AG20443 (cell line): ENCODE measurements at places on chromosomes 3 and 15.

DNA sequence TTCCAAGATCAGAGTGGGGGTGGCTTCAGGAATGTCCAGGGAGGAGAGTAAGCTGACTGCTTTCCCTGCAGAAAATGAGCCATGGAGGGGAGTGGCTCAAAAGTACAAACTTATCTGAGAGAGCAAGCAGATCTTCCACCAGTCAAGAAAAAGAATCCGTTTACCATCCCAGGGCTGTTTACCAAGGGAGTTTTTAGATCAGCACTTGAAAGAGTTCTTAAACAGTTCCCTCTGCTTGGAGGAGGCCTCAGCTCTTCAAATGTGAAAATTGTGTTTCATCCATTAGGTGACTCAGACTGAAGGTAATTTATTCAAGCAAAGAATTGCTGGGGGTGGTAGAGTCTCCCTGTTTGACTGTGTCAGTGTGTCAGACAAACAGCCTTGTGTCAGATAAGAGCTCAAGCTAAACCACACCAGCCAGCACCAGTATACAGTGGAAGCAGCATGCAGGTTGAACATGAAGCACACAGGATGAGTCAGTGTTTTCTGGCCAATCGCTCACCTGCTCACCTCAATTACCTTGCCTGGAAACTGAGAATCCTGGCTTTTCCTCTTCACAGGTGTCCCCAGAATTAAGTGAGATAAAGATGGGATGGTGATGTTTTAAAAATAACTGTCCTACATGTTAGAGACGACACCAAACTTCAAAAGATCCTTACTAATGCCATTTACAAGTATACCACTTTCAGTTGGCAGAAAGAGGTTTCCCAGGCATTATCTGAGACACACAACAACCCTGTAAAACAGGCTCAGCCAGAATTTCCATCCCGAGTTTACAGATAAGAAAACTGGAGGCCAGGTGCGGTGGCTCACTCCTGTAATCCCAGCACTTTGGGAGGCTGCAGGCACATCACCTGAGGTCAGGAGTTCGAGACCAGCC lies 21.7 kb downstream of the SH3BP5 start:
- peak; percentile 74 for DNase-seq

DNA sequence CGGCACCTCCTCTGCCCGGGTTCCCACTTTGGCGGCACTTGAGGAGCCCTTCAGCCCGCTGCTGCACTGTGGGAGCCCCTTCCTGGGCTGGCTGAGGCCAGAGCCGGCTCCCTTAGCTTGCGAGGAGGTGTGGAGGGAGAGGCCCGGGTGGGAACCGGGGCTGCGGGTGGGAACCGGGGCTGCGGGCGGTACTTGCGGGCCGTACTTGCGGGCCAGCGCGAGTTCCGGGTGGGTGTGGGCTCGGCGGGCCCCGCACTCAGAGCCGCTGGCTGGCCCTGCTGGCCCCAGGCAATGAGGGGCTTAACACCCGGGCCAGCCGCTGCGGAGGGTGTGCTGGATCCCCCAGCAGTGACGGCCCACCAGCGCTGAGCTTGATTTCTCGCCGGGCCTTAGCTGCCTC lies 14.4 kb upstream of the DAPK2 start:
- DNase-seq: no peak

DNA sequence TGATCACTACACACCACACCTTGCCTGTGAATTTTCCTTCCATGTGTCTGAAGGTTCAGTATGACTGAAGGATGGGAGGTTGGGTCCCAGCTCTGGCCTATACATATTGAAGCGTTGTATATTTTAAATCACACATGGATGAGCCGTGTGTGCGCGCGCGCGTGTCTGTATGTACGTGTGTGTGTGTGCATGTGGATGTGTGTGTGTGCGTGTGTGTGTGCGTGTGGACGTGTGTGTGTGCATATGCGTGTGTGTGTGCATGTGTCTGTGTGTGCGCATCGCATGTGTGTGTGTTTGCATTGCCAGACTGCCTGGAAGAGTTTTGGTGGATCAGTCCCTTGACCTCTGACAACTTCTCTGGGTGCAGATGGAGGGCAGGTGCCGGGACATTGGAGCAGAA lies 45.7 kb downstream of the RPLP1 start:
- DNase-seq: no peak

GRCh38 chr3:59444294-59444671 lies 394.5 kb upstream of the CFAP20DC start:
- DNase-seq: no peak

DNA sequence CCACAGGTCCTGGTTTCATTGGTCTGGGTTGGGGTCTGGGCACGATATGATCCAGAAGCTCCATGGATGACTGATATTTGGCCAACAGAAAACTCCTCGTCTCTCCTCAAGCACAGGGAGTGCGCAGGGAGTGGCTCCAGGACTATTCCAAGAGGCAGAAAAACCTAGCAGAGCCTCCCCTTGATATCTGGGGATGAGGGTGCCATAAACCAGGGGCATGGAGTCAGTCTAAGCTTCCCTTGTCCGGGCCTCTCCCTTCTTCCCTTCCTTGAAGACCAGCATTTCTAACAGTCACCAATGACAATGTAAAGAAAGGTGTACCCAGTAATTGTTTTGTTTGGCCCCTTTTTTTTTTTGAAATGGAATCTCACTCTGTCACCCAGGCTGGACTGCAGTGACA lies 99.4 kb upstream of the HACD2 start:
- no peak for DNase-seq

DNA sequence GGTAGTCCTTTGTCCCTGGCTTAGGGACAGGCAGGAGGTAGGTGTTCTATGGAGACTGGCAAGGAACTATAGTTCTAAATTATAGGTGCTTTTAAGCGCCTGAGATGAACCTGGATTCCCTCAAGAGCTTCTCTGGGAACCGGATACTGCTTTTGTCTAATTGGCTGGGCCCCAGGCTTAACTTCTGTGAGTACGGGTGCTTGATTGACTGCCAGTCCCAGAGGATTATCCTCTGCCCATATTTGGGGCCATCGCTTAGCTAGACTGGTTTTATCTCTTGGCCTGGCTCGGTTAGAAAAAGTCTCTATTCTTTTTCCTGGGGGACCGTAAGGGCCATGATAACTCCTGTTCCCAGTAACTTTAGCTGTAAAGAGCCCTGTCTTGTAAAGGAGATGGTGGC lies 339.1 kb downstream of the KCNH8 start:
- DNase-seq: no peak

DNA sequence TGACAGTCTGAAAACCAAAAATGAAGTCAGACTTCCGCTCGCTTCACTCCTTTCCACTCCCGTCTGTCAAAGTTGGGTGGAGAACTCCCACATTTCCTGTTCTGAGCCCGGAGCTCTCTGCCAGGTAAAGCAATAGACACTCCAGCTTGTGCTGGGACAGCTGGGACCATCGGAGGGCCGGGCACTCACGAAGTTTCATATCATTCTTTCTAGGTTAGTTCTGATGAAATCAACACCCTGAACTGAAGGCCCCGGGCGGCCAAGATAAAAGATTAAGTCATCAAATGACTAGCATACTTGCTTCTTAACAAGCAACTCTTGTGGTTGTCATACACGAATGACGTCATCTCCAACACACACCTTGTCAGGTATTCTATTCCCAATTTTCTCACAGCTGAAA lies 42.1 kb downstream of the MAGI1 start:
- no peak for DNase-seq

GRCh38 chr3:101640256-101640655 lies 36.7 kb downstream of the ZBTB11 start:
- no peak for DNase-seq

DNA sequence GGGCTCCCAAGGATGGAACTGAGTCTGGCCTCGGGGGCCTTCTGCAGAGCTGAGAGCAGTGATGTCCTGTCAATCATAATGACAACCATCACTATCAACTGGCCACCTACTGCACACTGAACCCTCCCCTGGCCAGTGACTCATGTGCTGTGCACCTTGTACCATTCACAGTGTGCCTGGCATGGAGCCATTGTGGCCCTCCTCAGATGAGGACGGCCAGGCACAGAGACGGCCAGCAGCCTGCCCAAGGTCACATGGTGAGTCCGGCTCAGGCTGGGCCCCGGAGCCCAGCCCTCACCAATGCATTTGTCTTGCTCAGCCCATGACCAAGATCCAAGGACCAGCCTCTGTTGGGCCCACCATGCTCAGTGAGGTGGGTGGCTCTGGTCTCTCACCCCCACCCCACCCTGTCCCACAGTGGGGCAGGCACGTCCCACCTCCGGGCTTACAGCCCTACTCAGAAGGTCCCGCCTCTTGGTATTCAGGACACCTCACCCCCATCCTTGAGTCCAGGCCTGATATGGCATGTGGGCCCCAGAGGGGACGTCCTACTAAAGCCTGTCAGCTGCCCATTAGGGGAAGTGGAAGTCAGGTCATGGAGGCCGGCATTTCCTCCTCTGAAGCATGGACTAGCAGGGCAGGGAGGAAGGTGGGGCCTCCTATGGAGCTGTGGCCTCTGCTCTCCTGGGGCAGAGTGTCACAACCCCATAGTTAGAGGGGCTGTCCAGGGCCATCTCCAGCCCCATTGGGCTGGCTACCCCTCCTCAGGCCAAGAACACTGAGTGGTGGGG lies 35.9 kb upstream of the TMEM115 start:
- no peak for DNase-seq

GRCh38 chr3:136685882-136686281 lies 66.3 kb downstream of the STAG1 start:
- DNase-seq: no peak

GRCh38 chr3:172541945-172542488 lies 18.8 kb upstream of the TNFSF10 start:
- DNase-seq: no peak

DNA sequence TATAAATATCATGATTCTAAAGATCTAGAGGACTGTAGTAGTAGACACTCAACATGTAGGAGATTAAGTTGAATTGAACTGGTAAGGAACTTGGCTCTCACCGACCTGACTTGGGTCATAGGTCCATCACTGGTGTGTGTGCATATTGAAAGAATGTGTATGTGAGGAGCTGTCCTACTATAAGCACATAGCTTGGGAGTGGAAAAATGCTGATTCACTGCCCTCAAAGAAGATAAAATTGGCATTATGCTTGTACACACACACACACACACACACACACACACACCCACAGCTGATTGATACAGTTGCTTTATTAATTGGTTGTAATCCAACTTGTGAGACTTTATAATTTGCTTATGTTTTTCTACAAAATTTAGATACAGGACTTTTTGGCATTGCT lies 411.0 kb upstream of the NR2F2 start:
- no peak for DNase-seq

- DNase-seq: no peak
Observed at GRCh38 chr3:108500728-108501127, 9.7 kb downstream of the MYH15 start.

DNA sequence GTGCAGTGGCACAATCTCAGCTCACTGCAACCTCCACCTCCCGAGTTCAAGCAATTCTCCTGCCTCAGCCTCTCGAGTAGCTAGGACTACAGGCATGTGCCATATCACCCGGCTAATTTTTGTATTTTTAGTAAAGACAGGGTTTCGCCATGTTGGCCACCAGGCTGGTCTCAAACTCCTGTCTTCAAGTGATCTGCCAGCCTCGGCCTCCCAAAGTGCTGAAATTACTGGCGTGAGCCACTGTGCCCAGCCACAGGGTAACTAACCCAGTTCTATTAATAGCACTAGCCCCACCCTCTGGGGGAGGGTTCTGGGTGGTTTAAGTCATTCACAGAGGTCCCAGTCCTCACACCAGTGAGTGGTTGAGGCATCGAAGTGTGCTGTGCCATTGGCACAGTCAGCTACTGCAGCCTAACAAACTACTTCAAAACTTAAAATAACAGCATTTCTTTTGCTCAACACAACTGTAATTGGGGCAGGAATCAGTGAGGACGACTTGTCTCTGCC lies 44.0 kb downstream of the RHCG start:
- DNase-seq: no peak

GRCh38 chr3:112685420-112685819 lies 44.5 kb upstream of the CCDC80 start:
- peak; percentile 86 for DNase-seq

GRCh38 chr3:115325539-115325938 lies 178.5 kb upstream of the ZBTB20 start:
- DNase-seq: peak; percentile 37

- no peak for DNase-seq
Observed at GRCh38 chr15:66955871-66956585, 109.4 kb upstream of the SMAD3 start.

DNA sequence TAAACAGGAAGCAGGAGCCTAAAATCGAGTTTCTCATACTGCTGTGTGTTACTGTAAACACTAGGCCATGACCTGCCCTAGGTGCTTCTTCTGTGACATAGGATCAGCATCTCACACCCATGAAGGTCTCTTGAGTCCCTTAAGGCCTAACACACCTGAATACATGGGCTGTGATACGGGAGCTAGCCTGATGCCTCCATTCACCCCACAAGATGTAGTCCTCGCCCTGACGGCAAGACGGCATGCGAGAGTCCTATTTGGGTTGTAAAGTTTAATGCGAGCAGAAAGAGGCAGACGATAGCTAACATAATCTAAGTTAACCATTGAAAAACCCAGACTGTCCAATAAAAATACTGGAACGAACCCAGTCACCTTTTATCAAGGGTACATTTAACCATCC lies 241.1 kb upstream of the ICE2 start:
- no peak for DNase-seq

- no peak for DNase-seq
Observed at GRCh38 chr3:168139947-168140346, 44.2 kb upstream of the GOLIM4 start.

DNA sequence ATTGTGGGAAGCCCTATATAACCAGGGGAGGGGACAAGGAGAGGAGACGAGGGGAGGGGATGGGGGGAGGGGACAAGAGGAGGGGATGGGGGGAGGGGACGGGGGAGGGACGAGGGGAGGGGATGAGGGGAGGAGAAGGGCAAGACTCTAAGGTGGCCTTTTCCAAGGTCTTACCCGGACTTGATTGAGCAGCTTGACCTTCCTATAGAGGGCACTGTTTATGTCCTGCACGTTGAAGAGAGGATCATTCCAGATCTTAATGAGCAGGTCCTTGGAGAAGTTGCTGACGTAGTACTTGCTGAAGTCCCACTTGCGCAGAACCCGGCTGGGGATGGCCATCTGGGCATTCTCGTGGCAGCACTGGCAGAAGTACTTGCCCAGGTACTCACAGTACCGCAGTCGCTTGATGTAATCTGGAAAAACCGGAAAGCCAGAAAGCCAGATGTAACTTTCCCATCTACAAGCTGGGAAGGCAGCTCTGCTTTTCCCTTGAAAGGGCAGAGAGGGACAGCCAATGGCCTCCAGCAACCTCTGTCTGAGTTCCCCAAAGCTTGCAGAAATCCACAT lies 55.7 kb downstream of the RUBCN start:
- no peak for DNase-seq

- peak; percentile 9 for DNase-seq
Observed at GRCh38 chr3:76310089-76310488, 524.7 kb upstream of the ZNF717 start.

DNA sequence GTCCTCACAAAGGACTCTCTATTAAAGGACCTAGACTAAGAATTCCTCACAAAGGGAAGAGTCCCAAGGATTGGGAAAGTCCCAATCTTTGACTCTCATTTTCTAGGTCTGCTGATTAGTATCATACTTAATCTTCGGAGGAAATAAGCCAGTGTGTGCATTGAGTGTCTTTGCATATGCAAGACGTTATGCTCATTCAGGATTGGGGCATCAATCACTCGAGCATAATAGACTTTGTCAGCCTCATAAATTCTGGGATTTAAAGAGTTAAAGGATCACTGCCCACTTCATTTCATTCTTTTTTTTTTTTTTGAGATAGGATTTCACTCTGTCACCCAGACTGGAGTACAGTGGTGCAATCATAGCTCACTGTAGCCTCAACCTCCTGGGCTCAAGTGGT lies 154.3 kb downstream of the RBPMS2 start:
- no peak for DNase-seq
